NCI-H69 (cell line): ENCODE measurements at places on chromosomes 4 and X.

DNA sequence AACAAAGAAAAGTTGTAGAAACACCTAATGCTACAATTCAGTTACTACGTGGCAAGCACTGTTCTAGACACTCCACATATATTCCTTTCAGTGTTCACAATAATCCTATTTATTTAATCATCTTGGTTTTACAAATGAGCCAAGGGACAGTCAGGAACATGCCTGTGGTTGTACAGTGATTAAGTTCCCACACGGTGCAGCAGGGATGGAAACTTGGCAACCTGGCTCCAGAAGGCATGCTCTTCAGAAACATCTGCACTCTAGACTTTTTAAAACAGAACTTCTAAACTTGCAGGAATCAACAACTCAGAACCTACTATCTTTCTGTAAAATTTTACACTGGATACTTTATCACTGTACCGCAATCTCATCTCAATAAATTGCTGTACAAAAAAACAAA, 32.1 kb downstream of the TAPT1 start:
- DNase-seq, result no peak

DNA sequence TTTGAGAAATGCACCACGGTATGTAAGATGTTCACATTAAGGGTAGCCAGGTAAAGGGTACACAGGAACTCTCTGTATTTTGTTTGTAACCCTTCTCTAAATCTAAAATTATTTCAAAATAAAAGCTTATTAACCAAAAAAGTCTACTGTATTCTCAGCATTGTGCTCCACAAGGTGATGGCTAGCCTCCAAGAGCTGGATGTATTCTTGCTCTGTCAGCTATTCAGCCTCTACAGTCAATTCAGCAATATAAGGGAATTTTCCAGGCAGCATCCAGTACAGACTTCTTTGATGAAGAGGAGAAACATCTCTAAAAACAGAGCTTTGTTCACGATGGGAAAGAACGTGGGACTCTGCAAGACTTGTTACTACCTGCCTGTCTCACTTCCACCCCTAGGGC, 63.5 kb upstream of the MAOA start:
- DNase-seq, result no peak

DNA sequence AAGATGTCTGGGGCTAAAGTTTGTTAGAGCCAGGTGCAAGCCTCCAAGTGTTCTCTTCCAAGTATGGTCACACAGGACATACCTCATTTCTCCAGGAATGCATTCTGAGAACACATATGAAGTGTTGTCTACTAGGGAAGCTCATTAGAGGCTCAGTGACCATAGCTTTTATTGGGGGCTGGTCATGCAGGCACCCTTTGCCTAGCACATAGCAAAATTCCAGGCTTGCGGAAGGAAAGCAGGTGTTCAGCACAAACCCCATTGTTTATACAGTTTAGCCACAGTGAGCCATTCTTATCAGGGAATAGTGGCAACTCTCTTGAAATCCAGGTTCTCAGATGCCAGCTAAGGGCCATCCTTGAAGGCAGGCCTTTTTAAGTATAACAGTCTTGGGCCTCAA, 339.4 kb upstream of the ZCCHC13 start:
- no peak for DNase-seq

- no peak for DNase-seq
These were observed 26.4 kb downstream of the GAK start for GRCh38 chr4:905485-906338.

DNA sequence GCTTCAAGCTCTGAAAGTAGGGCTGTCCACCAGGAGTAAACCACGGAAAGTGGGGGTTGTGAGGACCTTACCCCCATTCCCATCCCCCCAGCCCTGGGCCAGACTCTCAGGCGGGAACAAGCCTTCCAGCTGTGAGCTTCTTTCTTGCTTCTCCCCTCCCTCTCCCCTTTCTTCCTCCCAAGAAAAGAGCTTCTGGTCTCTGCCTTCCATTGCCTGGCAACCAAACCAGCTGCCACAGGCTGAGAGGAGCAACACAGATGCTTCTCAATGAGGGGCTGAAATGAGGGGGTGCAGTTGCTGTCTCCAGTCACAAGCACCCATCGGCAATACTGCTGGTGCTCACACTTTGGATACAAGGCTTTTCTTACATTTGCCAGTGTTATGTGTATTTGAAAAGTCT, 72.5 kb downstream of the SLC16A2 start:
- DNase-seq, result no peak

GRCh38 chr4:1084394-1084793, 29.0 kb downstream of the RNF212 start:
- DNase-seq, result no peak

DNA sequence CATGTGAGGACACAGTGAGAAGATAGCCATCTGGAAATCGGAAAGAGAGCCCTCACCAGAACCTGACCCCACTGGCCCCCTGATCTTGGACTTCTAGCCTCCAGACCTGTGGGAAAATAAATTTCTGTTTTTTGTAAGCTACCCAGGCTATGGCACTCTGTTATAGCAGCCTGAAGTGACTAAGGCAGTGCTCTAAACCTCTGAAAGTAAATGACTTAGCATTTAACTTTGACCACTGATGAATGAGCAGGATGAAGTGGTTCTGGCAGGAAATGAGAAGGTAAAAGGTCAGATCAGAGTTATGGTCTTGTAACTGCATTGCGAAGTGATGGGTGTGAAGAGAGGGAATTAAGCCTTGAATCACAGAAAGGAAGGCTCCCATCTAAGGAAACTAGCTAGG, 17.0 kb downstream of the GPAT3 start:
- no peak for DNase-seq
